Activated naive CD4-positive, alpha-beta T cell treated with anti-CD3 and anti-CD28 coated beads for 36 hours (primary cell): ENCODE measurements at places on chromosomes 2 and 18. TPM values are rescaled to one million over a fixed set of nuclear protein-coding genes. Genes with fewer than 3 reads are reported as not detected.

GRCh38 chr2:182973441-182974352 lies 64.6 kb downstream of the NCKAP1 start:
- no peak overlapping the region for H3K4me3 ChIP-seq
- no peaks in the 10 kb centered on the region for H3K27me3 ChIP-seq
- no peaks in the 10 kb centered on the region for H3K4me1 ChIP-seq
- peaks cover 23% of the 10 kb centered on the region for H3K36me3 ChIP-seq

Gene TFCP2L1
- not detected for total RNA-seq

DNA sequence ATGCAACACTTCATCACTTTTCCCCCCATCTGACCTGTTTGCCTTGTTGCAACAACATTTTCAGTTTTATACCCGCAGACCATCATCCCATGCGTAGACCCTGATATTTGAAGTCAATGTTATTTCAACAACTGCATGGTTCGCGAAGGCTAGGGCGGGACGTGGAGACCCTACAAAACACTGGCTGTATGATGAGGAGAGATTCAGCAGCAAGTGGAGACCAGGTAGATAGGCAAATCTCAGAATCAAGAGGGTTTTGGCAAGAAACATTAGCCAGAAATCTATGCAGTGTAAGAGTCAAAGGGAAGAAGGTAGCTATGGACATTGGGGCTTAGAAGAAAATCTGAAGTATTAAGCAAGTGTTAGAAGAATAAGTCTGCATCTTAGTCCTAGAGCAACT lies 42.4 kb upstream of the SPAG16 start:
- no peak overlapping the region for H3K4me3 ChIP-seq
- H3K27ac ChIP-seq: no peak overlapping the region
- H3K36me3 ChIP-seq: no peaks in the 10 kb centered on the region
- H3K27me3 ChIP-seq: peaks cover 10% of the 10 kb centered on the region

Gene NT5C1B
- total RNA-seq: not detected

DNA sequence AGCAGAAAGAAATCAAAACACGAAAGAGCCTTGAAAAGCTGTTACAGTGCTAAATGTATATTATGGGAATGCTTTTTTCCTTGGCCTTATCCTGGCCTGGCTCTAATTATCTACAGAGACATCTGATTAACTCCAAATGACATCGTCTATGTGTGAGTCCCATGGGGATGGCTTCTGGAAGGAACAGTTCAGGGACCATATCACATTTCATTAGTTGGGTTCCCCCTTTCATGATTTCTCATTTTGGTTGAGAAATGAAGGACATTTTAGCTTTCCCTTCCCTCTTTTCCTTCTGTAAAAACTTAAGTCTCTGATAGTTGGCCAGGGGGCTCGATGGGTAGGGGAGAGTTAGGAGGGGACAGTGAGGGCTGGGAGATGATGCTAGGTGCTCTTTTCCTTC lies 116.7 kb downstream of the PRKCE start:
- no peaks in the 10 kb centered on the region for H3K27me3 ChIP-seq
- peaks cover 3% of the 10 kb centered on the region for H3K4me1 ChIP-seq
- H3K36me3 ChIP-seq: no peaks in the 10 kb centered on the region

- H3K27me3 ChIP-seq: no peaks in the 10 kb centered on the region
- peaks cover 30% of the 10 kb centered on the region for H3K4me1 ChIP-seq
- peaks cover 7% of the 10 kb centered on the region for H3K36me3 ChIP-seq
- DNase-seq: no peak
- H3K27ac ChIP-seq: no peak overlapping the region
- no peak overlapping the region for H3K4me3 ChIP-seq
Observed at GRCh38 chr2:201406077-201406662, 45.1 kb downstream of the TRAK2 start.

Gene LRATD1
- not detected for total RNA-seq

DNA sequence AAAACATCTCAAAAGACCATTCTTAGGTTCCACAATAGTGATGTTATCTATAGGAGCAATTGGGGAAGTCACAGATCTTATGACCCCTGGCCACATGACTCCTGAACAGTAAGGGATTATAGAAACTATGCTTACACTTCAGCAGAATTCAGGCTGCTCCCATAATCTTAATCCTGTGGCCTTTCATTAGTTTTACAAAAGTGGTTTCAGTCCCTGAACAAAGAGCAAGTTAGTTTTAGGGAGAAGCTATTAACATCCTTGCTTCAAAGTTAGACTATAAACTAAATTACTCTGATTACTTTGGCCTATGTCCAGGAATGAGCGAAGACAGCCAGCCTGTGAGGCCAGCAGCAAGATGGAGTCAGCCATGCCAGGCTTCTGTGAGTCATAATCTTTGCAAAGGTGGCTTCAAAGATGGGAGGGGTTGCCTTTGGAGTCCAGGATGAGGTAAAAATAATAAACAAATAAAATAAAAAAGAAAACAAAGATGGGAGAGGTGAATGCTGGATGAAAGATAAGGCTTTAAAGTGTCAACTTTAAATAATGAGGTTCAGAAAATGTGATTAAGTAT lies 168.7 kb upstream of the NDUFV2 start:
- no peak for DNase-seq
- no peak overlapping the region for H3K4me3 ChIP-seq
- H3K4me1 ChIP-seq: no peaks in the 10 kb centered on the region
- no peak overlapping the region for H3K27ac ChIP-seq

Gene ALK
- not detected for total RNA-seq

GRCh38 chr2:16109821-16110310 lies 169.5 kb downstream of the MYCN start:
- H3K4me1 ChIP-seq: no peaks in the 10 kb centered on the region
- H3K36me3 ChIP-seq: no peaks in the 10 kb centered on the region
- no peak overlapping the region for H3K27ac ChIP-seq
- H3K27me3 ChIP-seq: no peaks in the 10 kb centered on the region

GRCh38 chr18:37362158-37362890 lies 203.3 kb downstream of the CELF4 start:
- H3K36me3 ChIP-seq: no peaks in the 10 kb centered on the region
- H3K4me3 ChIP-seq: no peak overlapping the region
- DNase-seq: no peak
- H3K27me3 ChIP-seq: peaks cover 15% of the 10 kb centered on the region

DNA sequence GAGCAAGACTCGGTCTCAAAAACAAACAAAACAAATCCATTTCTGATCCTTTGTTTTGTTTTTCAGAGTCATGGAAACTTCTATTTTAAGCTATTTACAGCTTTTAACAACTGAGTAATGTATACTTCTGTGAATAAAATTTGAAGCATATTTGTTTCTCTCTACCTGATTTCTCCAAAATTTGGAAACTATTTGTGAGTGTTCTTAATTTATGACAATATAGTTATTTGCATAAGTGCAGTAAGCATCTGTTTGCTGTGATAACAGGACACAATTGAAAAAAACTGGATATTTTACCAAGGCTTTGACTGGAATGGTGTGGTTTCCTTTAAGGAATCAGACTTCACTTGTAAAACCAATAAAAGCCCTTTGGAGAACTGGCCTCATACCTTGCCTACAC lies 53.3 kb upstream of the GULP1 start:
- H3K36me3 ChIP-seq: peaks cover 2% of the 10 kb centered on the region
- no peaks in the 10 kb centered on the region for H3K27me3 ChIP-seq
- no peak overlapping the region for H3K4me3 ChIP-seq
- no peaks in the 10 kb centered on the region for H3K4me1 ChIP-seq
- no peak overlapping the region for H3K27ac ChIP-seq
- no peak for DNase-seq

Gene UGT1A10
- not detected for total RNA-seq

Gene AGXT
- not detected for total RNA-seq

- no peak overlapping the region for H3K4me3 ChIP-seq
- no peak overlapping the region for H3K27ac ChIP-seq
- H3K36me3 ChIP-seq: no peaks in the 10 kb centered on the region
- no peaks in the 10 kb centered on the region for H3K4me1 ChIP-seq
- no peaks in the 10 kb centered on the region for H3K27me3 ChIP-seq
Observed at GRCh38 chr2:38394903-38395341, 17.8 kb upstream of the ATL2 start.

GRCh38 chr2:215388002-215388728 lies 47.7 kb downstream of the FN1 start:
- no peak overlapping the region for H3K27ac ChIP-seq
- no peaks in the 10 kb centered on the region for H3K4me1 ChIP-seq
- H3K4me3 ChIP-seq: no peak overlapping the region

GRCh38 chr2:162267496-162267895 lies 24.3 kb upstream of the FAP start:
- no peaks in the 10 kb centered on the region for H3K4me1 ChIP-seq
- H3K4me3 ChIP-seq: no peak overlapping the region
- H3K27ac ChIP-seq: no peak overlapping the region
- H3K36me3 ChIP-seq: peaks cover 37% of the 10 kb centered on the region
- no peaks in the 10 kb centered on the region for H3K27me3 ChIP-seq
